ENCODE measurements at places on chromosomes 5 and 9.
A peak's percentile ranks its signal among the peaks of the same experiment; 100 is the strongest.

DNA sequence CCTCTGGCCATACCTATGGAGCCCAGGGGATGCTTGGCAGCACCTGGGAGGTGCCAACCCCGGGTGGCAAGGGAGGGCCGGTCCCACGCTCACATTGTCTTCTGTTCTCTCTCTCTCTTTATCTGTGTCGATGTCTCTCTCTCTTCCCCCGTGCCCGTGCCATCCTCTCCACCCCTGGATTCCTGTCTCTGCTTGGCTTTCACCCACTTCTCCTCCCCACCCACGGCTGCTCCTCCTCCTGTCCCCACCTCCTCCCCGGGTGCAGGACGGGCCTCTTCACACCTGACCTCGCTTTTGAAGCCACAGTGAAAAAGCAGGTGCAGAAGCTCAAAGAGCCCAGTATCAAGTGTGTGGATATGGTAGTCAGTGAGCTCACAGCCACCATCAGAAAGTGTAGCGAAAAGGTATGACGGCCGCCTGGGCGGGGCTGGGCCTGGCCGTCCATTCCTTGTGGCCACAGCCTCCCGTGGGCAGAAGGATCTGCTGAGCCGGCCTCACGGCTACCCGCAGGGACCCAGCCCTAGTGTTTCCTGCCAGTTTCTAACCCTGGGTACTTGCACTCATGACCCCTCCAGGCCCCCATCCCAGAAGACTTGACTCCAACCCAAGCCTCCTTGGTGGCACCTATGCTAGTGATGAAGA, 22.7 kb downstream of the DNM1 start:
- no peak for DNase-seq

- peak; percentile 10 for DNase-seq
Measured at GRCh38 chr9:135415586-135415985, 64.0 kb upstream of the PPP1R26 start.

GRCh38 chr5:5363045-5363444, 59.4 kb upstream of the ICE1 start:
- DNase-seq: no peak

- DNase-seq: no peak
Measured at GRCh38 chr5:158380661-158381060, 521.7 kb upstream of the CLINT1 start.
